LoVo (cell line): ENCODE measurements at places on chromosomes 6 and 20.
A peak's percentile ranks its signal among the peaks of the same experiment; 100 is the strongest.

DNA sequence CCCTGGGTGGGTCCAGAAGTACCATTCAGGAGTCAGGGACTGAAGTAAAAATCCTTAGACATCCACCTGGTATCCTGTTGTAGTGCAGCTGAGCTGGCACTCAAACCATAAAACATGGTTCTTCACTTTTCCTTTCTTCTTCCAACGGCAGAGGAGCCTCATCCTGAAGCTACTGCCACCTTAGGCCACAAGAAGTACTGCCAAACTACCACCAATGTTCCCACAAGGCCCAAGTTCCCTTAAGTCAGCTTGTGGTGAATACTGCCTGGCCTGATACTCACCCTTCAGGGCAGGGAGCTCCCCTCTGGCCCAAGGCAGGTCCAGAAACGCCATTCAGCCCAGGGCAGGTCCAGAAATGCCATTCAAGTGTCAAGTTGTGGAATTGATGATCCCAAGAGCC lies 1053.4 kb upstream of the CITED2 start:
- no peak for DNase-seq

GRCh38 chr6:137415127-137415833 lies 78.9 kb downstream of the OLIG3 start:
- DNase-seq, result peak; percentile 54

GRCh38 chr6:151387175-151387970 lies 4.0 kb downstream of the ZBTB2 start:
- no peak for DNase-seq

- DNase-seq, result no peak
Measured at GRCh38 chr6:70841112-70841511, 115.7 kb downstream of the B3GAT2 start.

GRCh38 chr20:5535125-5535756 lies 215.0 kb upstream of the SHLD1 start:
- no peak for DNase-seq

GRCh38 chr6:2103765-2104523 lies 141.5 kb downstream of the GMDS start:
- peak; percentile 60 for DNase-seq
